NCI-H2227 treated with DMSO at 0.1 percent for 48 hours (cell line): ENCODE measurements at places on chromosomes 7 and 10.

- DNase-seq = no peak
Measured at GRCh38 chr10:64959883-64960282, 1438.7 kb downstream of the REEP3 start.

DNA sequence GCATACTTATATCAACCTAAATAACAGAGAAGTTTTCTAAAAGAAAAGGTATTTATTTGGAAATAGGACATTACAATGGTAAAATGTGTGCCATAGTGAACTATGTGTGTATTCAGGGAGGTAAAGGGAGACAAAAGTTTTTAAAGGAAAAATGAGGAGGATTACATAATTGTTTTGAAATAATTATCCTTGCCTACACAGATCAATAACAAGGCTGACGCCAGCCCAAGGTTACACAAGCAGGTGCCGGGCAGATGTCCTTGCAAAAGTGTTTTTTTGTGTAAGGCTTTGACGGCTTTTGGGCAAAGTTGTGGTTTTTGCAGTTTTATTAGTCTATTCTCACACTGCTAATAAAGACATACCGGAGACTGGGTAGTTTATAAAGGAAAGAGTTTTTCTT is 22.7 kb upstream of the SLC35B4 start:
- DNase-seq = no peak

- no peak for DNase-seq
Measured at GRCh38 chr10:34524369-34525091, 290.6 kb downstream of the PARD3 start.

- no peak for DNase-seq
Measured at GRCh38 chr10:113293167-113293566, 259.7 kb upstream of the HABP2 start.

DNA sequence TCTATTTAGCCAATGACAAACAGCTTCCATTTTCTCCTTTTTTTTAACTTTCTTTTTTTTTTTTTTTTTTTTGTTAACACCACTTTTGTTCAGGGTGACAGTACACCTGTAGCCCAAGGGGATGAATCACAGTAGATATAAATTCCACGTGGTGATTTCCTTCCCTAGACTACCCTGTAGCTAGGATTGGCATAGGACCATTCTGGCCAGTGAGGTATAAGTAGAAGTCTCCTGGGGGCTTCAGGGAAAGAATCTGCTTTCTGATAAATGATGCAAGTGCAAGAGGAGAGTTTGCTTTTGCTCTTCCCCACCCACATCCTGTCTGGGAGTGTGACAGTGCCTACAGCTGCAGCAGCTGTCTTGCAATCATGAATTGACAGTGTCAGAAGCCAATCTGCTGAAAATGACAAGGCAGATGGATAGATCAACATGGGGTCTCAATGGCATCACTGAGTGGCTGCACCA is 63.2 kb upstream of the TOMM7 start:
- DNase-seq = no peak

DNA sequence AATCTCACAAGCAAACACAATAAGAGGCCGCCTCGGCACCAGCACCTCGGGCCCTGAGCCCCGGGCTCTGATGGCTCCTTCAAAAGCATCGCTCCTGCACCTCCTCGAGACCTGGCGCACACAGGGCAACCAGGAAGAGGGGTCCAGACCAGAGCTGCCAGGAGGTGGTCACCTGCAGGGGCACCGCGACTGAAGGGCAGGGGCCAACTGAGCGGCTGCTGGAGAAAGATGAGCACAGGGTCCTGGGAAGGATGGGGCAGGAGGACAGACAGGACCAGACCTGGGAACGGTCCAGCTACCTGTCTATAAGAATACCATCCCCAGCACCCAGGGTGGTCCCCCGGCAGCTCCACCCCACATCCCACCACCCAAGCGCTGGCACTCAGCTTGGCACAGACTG is 20.8 kb downstream of the MAD1L1 start:
- no peak for DNase-seq

DNA sequence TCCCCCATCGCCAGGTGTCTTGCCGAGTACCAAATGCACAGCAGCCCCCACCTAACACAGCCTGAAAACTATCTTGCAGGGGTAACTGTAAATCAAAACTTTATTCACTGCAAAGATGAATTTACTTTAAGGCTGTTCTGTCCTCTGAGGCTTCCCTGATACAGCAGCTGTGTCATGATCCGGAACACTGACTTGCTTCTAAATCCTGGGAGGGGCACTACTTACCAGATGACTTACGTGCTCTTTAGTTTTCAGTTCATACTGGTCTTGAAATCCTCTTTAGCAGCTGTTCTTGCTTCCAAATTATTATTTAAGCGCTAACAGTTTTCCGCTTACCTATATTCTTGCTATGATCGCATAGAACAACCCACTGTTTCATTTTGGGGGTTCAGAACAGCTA is 4.9 kb downstream of the DYNC1I1 start:
- no peak for DNase-seq

DNA sequence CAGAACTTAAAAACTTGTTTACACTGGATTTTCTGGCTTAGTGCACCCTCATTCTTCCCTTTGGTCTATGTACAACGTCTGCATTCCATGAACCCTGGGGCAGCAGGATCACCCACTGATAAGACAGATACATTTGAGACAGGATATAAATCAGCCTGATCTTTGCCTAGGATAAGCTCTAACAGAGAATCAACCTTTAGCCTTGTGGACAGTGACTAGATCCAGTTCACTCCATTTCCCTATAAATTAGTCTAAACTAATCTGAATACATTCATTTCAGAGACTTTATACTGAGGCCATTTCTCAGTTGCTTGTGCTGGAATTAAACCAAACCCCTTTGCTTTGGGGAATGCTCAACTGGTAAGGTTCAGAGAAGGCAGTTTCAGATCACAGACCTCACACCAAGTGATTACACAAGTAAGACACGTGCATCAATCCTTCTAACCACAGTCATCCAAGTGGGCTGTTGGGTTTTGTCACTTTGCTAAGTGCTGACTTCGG is 639.8 kb upstream of the FZD8 start:
- no peak for DNase-seq

- no peak for DNase-seq
Measured at GRCh38 chr10:101894742-101895141, 51.1 kb upstream of the KCNIP2 start.
